ENCODE measurements at places on chromosomes 3 and 15. TPM values are rescaled to one million over a fixed set of nuclear protein-coding genes. Genes with fewer than 3 reads are reported as not detected.

CLEC3B gene
- total RNA-seq = 0.37 TPM

SNX4 gene
- total RNA-seq = 43.3 TPM

SLC12A1 gene
- not detected for total RNA-seq

ATP10A gene
- total RNA-seq = 1.3 TPM

GOLGA8J gene
- not detected for total RNA-seq

TBL1XR1 gene
- total RNA-seq = 118 TPM

ZPLD1 gene
- total RNA-seq = 0.06 TPM

ERICH6 gene
- 0.06 TPM for total RNA-seq

IQCF6 gene
- not detected for total RNA-seq

ST3GAL6 gene
- 11.9 TPM for total RNA-seq

C3orf52 gene
- total RNA-seq = 2.0 TPM

NPAP1 gene
- not detected for total RNA-seq

WDR93 gene
- not detected for total RNA-seq

KCNH8 gene
- total RNA-seq = not detected

STAC gene
- total RNA-seq = 4.4 TPM

CLRN1 gene
- not detected for total RNA-seq

LTK gene
- 0.21 TPM for total RNA-seq

UBE2Q2 gene
- 26.5 TPM for total RNA-seq

KCNAB1 gene
- 0.10 TPM for total RNA-seq

B3GALNT1 gene
- total RNA-seq = 15.8 TPM

MESP1 gene
- 0.47 TPM for total RNA-seq

SERPINI2 gene
- total RNA-seq = 0.12 TPM

SELENOT gene
- total RNA-seq = 165 TPM

TIMMDC1 gene
- total RNA-seq = 128 TPM

BSN gene
- total RNA-seq = 0.04 TPM

CHAC1 gene
- 35.4 TPM for total RNA-seq

SV2B gene
- 0.04 TPM for total RNA-seq

GUCA1C gene
- total RNA-seq = not detected

RTP4 gene
- 16.6 TPM for total RNA-seq

PSMD6 gene
- 102 TPM for total RNA-seq

ISLR gene
- total RNA-seq = 0.06 TPM

DOCK3 gene
- 0.02 TPM for total RNA-seq

PATL2 gene
- total RNA-seq = 0.12 TPM

SLCO2A1 gene
- total RNA-seq = 0.02 TPM

CHRM5 gene
- not detected for total RNA-seq

SLC6A20 gene
- total RNA-seq = not detected

SH2D7 gene
- not detected for total RNA-seq
